ENCODE measurements at places on chromosomes 4 and X.

- no peak for DNase-seq
Measured at GRCh38 chrX:14352511-14352910, 176.8 kb upstream of the GLRA2 start.

DNA sequence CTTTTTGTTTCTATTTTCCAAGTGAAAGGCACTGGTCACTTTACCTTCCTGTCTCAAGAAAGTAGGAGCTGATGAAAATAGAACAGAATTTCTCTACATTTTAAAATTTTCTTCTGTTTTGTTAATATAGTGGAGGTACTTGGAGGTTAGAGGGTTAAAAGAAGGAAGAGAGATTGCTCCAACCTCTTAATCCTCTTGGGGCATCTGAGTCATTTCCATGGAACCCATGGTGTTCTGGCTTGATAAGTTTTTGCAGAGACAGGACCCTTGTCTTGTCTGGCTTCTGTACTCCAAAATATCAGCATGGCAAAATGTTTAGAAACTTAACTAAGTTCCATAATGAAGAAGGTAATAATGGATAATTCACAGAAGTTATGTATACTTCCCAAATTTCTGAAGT, 727.2 kb downstream of the C4orf33 start:
- no peak for DNase-seq

DNA sequence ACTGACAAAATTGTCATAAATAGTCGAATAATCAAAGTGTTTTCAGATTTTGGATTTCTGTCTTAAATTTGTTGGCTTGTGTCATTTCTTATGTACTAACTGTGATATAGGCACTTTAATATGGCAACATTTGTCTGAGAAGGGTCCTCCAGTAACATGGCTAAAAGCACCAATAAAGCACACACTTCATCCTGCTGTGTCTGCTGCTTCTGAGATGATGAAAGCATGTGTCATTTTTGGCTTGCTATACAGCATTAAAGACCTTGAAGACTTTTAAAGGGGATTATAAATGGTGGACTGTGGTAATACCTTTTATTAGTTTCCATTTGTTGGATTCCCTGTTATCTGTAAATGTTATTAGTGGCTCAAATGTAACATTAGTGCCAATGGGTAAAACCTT, 551.8 kb upstream of the GRID2 start:
- DNase-seq: no peak

DNA sequence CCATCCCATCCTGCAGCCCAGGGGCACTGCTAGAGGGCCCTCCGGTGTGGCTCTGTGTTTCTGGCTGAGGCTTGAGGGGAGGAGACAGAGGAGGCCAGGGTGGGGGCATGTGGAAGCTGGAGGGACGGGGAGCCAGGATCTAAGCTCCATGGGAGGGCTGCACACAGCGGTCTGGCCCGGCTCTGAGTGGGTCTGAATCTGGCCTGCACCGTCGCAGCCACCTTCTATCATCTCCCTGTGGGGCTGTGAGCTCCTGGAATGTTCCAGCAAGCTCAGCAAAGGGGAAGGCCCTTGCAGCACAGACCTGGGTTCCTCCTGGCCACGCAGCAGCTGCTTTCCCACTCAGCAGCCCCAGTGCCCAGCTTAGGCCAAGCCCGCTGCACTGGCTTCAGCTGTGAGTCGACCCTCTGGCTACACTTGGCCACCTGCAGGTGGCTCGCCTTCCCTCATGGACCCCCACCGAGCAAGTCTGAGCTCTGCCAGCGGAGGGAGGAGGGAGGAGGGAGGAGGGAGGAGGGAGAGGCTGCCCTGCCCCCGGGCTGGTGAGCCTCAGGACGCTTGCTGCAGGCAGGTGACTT, 5.3 kb downstream of the NKX1-1 start:
- DNase-seq: peak; percentile 52

GRCh38 chrX:71619193-71619592, 882 bp upstream of the CXCR3 start:
- peak; percentile 85 for DNase-seq

GRCh38 chr4:133150486-133151340, 1.6 kb downstream of the PCDH10 start:
- DNase-seq: no peak

GRCh38 chrX:96183843-96184242, 500.8 kb upstream of the DIAPH2 start:
- no peak for DNase-seq

GRCh38 chr4:17554568-17554967, 22.4 kb upstream of the LAP3 start:
- no peak for DNase-seq

GRCh38 chrX:112163906-112164305, 81.3 kb upstream of the TRPC5 start:
- DNase-seq: no peak

DNA sequence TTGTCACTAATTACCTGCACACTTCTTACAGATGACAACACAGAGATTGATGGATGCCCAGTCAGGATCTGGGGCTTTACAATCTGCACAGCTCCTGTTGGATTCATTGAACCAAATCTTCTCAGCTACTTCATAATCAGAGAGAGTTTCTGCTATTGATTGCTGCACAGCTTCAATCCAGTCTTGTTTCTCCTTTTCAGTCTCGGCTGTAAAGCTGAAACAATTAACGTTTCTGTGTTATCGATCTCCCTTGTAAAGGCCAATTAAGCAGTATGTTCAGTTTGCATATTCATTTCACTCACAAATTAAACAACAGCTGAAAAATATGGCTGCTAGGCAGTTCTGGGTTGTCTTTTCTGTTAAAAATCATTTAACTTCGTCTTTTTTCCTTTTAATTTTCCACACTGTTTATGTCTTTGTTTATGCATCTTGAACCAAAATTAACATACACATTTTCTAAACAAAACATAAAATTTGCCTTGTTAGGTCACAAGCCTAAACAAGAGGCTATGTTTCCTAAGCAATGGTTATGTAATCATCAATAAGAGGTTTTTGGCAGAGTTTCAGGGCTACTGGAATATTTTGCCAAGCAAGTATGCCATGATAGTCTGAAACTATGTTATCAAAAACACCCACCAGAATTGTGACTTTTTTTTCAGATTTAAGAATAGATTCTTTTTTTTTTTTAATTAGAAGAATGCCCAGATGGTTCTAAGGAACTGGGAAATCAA, 79.2 kb downstream of the ARAP2 start:
- DNase-seq: no peak

- DNase-seq: no peak
Measured at GRCh38 chrX:2781698-2782097, 29.9 kb downstream of the XG start.

DNA sequence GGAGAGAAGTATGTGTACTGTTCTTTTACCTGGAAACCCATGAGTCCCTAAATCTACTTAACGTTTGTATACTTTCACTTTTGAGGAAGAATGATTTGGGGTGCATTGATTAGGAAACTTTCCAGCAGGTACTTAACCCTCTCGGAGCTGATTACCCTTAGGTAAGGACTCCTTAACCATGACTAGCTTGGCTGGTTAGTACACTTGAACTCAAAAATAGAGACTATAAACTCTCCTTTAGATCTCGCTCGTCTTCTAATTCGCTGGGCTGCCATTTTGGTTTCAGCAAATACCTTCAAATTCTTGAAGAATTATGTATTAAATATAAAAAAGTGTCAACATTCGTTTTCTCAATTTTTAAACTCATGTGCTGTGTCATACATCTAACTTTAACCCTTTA, 2.0 kb downstream of the USP9X start:
- no peak for DNase-seq

DNA sequence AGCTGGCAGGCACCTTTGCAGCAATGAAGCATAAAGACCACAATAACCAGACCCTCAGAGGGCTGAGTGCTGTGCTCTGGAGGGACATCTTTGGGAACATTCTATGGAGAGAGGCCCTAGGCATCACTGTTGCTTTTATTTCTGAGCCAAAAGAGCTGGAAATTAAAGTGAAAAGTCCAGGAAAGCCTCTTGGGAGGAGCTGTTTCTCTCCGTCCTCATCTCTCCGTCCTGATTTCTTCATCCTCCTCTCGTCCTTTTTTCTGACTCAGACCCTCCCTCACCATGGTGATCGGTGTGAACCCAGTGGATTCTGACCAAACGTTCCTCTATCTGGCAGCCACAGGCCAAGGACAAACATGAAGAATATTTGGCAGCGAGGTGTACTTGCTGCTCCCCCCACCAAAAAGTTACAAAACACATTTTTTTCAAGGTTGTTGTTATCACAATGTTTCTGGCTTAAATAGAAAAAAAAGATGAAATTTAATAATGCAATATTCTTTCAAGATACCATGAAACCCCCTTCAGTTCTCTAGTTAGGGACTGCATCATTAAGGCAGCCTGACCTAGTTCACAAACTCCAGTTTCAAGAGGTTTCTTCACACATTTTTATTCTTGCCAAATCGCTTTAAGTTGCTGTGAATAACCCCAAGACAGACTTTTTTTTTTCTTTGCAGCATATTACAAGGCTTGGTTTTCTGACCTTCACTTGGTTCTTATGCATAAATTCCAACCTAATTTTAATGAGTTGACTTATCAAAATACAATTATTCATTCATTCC, 80.2 kb downstream of the SCD5 start:
- no peak for DNase-seq

GRCh38 chr4:62359441-62360155, 1159.5 kb downstream of the ADGRL3 start:
- no peak for DNase-seq

DNA sequence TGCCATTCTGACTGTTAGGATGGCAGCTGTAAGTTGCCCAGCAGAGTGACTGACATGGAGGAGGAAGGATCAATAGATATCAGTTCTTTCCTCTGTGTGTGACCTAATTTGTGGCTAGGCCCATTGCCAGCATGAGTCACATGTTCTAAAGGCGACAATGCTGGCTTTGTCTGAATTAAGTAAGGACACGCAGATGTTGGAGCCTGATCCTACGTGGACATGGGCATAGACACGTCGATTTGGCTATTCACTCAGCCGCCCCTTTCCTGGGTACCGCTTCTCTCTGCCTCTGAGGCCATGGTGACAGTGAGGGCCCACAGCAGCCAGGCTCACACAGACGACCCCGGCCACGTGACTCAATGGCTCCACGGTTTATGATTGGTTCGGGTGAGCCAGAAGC, 16.3 kb downstream of the PROM1 start:
- no peak for DNase-seq

DNA sequence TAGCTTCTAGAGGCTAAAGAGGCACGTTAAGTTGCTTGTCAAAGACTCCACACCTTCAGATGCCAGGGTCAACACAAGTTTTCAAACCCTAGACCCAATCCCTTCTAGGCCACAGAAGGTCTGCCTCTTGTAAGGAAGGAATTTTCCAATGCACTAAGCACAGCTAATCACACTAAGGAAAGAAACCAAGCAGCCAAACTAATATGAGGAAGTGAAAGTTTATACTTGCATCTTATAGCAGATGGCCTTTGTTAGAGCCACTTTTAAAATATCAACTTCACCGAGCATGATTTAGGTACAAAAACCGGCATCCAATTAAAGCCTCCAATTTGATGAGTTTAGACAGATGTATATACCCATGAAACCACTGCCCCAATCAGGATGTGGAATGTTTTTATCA, 9.9 kb downstream of the FHL1 start:
- DNase-seq: no peak

DNA sequence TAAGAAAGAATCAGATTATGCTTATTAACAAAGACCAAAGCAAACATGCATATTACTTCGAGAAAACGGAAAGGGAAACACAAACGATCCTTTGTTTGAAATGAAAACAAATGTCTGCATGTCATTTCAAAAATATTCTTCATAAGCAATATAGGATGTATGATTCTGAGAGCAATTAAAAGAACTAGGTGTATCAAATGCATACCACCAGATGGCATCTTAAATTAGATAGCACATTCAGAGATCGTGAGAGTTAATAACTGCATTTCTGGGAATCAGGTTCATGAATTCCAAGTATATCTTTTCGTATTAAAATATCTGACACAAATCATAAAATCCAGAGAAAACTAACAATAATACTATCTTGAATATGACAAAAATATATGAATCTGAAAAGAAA, 159.5 kb downstream of the PPP3CA start:
- DNase-seq: no peak

- DNase-seq: no peak
Measured at GRCh38 chr4:211033-211511, 86.8 kb downstream of the ZNF718 start.

DNA sequence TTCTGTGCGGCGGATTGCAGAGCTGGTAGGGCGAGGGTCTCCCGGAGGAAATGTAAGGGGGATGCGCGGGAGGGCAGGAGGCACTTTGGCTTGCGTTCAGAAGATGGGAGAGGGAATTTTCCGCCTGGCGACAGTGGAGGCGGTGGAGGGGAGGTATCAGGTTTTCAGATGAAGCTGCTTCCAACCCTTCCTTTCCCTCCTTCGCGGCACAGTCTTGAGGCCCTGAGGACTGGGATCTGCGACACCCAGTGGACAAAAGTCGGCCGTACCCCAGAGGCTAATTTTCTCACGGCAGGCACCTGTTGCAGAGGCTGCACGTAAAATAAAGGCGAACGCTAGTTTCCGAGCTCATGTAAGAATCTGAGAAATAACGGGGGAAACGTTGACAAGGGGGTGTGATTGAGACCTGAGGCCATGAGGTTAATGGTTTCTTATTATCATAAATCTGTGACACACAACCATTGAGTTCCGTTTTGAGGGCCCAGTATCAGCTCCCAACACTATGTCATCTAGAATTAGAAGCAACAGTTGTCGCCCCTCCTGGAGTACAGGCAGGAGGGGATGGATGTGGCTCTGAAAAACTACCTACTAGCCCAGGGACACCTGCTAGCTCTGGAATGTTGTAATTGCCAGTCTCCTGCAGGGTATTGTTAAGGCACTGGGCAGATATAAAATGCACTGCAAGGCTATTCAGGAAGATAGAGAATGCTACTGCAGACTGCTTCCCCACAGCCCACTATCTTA, 1.1 kb downstream of the ZCCHC18 start:
- peak; percentile 82 for DNase-seq

GRCh38 chr4:66604192-66604591, 933.9 kb upstream of the EPHA5 start:
- DNase-seq: no peak

DNA sequence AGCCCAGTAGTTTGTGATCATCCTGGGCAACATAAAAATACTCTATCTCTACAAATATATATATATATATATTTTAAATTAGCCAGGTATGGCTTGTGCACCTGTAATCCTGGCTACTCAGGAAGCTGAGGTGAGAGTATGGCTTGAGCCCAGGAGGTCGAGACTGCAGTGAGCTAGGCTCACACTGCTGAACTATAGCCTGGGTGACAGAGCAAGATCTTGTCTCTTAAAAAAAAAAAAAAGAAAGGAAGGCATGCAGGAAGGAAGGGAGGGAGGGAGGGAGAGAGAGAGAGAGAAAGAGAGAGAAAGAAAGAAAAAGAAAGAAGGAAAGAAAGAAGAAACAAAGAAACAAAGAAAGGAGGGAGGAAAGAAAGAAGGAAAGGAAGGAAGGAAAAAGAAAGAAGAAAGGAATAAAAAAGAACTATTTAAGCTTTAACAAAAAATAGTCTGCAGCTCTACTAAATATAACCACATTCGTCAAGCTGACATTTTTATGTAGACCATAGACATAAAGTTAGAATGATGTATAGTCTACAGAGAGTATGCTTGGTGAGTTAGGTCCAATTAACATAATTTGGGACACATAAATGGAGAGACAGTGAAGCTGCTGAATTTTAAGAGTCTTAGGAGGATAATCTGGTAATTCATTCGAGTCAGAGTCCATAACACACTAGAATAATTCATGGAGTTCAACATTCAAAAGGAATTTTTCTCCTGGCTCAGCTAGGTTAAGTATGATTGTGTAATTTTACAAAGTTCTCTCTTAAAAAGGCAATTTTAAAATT, 111.9 kb downstream of the GLRA3 start:
- no peak for DNase-seq

Data from activated effector memory CD4-positive, alpha-beta T cell treated with anti-CD3 and anti-CD28 coated beads, Interleukin-2, amount 50 U/mL, for 16 hours (primary cell).